ELF-1 (cell line): ENCODE measurements at places on chromosomes 11 and 22.

DNA sequence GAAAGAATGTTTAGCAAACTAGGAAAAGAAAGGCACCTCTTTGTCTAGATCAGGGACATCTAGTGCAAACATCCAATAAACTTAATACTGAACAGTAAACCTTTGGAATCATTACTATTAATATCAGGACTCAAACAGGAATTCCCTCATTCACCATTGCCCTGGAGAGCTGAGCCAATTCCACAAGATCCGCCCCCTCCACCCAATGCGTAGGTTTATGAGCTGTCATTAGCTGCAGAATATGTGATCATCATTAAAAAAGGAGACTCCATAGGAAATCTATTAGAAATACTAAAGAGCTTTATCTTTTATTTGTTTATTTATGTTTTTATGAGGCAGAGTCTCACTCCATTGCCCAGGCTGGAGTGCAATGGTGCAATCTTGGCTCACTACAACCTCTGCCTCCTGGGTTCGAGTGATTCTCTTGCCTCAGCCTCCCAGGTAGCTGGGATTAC lies 5.5 kb downstream of the IL17REL start:
- DNase-seq = no peak

GRCh38 chr11:20584093-20584774 lies 15.2 kb upstream of the SLC6A5 start:
- DNase-seq = no peak

DNA sequence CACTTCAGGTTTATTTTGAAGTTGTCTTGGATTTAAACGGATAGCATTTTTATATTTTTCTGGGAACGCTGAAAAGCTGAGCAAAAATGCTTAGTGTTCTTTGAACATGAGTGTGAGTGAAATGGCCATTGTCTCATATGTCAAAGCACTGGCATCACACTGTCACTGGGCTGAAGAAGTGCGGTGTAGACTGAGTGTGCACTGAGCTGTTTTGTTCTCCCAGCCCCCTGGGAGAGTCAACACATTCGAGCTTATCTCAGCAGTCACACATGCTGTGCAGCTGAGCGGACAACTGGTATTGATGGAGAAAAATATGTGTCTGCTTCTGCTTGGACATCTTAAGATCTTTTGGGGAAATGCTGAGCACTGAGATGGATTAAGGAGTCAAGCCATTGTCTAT lies 90.8 kb downstream of the TECTA start:
- DNase-seq = no peak

DNA sequence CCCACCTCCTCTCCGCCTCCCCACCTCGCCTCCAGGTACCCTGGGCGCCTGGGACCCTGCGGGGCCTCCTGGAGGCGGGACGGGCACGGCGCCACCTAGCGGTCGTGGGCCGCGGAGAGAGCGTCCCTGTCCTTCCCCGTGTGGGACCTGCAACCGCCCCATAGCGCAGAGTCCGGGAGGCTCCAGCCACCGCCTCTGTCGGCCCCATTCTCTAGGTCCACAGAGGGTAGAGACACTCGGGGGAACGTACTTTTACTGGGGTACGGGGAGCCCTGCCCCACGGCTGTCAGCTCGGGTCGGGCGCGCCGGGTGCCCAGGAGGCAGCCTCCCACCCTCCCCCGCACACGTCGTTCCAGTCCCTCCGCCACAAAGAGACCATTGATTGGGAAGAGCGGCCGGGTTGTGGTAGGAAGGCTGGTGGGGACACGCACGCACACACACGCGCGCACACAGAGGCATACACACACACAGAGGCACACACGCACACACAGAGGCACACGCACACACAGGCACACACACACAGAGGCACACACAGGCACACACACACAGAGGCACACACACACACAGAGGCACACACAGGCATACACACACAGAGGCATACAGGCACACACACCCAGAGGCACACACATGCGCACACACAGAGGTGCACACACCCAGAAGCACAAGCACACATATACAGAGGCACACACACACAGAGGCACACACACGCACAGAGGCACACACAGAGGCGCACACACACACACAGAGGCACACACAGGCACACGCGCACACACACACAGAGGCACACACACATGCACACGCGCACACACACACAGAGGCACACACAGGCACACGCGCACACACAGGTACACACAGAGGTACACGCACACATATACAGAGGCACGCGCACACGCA lies 12.6 kb upstream of the NECTIN1 start:
- DNase-seq = peak; percentile 80

DNA sequence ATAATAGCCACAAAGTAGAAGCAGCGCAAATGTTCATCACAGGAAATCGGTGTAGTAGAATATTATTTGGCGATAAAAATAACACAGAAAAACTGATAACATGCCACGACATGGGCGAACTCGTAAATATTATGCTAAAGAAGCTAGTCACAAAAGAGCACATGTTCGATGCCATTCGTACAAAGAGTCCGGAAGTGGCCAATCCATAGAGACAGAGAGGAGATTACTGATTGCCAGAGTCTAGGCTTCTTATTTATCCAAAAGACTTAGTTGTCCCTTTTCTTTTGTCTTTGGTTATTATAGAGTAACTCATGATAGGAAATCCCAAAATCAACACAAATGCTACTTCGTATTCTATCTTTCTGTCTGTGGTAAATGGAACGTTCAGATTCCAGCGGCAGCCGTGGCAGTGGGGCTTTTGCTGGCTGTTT lies 56.5 kb downstream of the MED15 start:
- DNase-seq = no peak

- no peak for DNase-seq
These were observed 23.5 kb upstream of the YPEL1 start for GRCh38 chr22:21759093-21759492.

DNA sequence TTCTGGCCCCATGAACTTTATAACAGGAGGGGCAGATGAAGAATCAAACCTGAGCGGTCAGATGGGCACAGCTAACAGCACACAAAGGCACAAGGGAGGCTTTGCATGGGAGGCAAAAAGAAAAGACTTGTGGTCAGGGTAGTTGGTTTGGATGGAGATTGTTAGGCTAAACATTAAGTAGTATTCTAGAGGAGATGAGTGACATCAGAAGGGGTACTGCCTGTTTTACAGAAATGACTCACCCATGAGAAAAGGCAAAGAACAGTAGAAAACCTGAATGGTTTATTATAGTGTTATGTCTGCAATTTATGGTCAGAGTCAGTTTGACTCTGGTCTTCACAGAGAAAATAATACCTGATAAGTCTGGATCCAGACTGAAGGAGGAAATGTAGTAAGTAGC lies 129.8 kb upstream of the KIRREL3 start:
- no peak for DNase-seq

DNA sequence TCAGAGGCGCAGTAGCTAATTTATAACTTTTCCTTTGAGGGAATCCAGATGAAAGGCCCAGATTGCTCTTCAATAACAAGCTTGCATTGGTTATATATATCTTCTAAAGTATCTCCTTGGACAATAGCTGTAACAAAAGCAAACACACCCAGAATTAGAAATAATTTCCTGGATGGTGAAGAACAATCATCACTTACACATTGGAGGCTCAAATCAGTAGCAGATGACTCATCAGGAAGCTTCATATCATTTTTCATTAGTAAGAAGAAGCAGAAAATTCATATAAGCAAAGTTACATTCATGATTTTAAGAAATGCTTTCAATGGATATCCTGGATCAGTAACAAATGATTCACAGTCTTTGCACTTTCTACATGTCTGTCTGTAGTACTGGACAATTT lies 173.6 kb upstream of the CCDC90B start:
- DNase-seq = no peak

- peak; percentile 44 for DNase-seq
These were observed 836 bp downstream of the SPON1 start for GRCh38 chr11:13963169-13963948.

GRCh38 chr22:42885446-42885845 lies 28.4 kb upstream of the ARFGAP3 start:
- DNase-seq = no peak

DNA sequence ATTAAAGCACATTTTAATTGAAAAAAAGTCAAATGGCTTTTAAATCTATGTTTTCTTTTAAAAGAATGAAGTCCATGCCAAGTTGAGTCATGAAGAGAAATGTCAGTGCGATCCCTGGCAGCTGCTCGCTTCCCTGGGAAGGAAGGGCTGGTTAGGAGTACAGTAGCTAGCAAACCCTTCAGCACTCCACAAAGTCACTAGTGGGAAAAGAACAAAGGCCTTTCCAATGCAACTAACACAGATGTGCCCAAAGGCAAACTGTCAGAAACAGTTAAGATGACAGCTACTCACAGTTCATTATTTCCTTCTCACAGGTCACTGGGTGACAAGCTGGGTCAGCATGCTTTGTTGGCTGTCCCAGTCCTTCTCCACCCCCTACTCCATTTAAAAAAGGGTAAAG lies 308.7 kb downstream of the DCDC1 start:
- peak; percentile 30 for DNase-seq
